ENCODE measurements at places on chromosomes 11 and 22.

DNA sequence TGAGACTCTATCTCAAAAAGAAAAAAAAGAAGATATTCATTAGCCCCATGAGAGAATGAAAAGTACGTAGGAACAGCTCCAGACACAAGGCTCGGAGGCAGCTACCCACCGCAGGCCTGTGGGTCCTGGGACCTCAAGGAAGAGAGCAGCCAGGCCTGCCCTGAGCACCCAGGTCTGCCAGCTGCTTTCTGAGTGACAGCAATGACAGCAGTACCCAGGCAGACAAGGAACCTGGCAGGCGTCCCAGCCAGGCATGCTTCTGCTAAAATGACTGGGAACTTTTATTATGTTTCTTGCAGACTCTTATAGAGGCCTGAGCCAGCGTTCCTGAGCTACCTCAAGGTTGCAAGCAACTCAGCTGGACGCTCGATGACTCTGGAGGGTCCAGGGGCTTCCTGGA, 31.6 kb downstream of the CPT1A start:
- no peak for DNase-seq

GRCh38 chr22:35664955-35665587, 16.8 kb downstream of the APOL6 start:
- no peak for DNase-seq

GRCh38 chr11:76735841-76736240, 47.3 kb upstream of the TSKU start:
- no peak for DNase-seq

- DNase-seq = no peak
Measured at GRCh38 chr11:6607190-6607795, 3.7 kb downstream of the ILK start.

DNA sequence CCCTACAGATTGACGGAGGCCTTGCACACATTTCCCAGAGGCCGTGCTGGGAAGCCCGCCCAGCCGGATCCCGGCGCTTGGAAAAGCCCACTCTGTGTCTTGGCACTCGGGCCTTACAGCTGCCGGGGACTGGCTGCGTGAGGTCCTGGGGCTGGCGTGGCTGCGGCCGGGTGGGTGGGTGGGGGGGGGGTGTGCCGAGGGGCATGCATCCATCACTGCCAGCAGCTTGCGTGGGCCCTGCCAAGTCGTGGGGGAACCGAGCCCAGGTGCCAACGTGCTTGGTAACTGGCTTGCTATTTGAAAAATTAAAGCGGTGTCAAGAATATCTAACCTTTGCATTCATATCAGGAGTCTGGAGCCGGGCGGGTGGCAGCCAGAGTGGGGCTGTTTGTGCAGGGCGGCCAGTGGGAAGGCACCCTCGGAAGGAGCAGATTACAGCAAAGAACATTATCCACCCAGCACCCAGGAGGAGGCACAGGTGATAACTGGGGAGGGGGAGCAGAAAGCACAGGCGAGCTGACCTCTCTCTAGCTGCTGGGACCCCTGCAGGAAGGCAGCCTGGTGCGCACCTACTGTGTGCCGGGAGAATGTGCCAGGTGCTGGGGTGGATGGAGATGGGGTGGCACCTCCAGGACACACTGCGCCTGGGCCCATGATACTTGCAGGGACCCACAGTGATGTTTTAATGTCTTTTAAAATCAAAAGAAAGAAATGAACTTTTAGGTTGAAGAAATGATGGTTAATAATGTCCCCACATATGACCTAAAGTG, 28.5 kb upstream of the SMIM38 start:
- no peak for DNase-seq

GRCh38 chr11:107504981-107505380, 47.4 kb upstream of the CWF19L2 start:
- no peak for DNase-seq

DNA sequence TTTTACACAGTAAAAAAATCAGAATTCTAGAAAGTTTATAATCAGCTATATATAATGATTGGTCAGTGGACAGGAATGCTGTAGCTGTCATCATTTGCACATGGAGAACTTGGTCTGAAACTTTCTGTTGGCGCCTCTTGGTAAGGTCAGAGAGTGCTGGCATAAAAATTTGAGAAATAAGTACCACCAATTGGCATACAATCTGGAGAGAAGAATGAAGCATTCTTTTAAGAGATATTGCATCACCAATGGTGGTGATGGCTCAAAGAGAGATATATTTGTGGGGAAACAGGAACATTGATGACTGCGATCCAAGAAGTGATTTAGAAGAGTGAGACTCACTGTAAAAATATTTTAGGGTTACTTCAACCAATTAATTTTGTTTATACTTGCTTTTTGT, 19.8 kb upstream of the OOSP1 start:
- peak; percentile 41 for DNase-seq

DNA sequence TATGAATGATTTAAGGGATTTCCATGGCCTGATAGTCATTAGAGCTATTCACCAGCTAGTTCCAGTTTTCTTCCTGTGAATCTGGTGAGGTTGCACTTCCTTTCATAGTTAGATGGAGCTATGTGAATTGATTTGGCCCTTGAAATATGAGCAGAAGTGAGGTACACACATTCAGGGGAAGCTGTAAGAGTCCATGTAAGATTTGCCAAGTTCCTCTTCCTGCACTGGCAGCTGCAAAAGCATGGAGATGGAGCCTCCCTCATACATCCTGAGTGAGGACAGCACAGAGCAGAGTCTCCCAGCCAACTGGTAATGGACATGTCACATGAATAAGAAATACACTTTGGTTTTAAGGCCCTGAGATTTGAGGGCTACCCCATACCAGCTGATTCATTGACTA, 111.7 kb downstream of the CD44 start:
- DNase-seq = no peak

- DNase-seq = no peak
Measured at GRCh38 chr11:111942829-111943228, 5.7 kb downstream of the DIXDC1 start.

DNA sequence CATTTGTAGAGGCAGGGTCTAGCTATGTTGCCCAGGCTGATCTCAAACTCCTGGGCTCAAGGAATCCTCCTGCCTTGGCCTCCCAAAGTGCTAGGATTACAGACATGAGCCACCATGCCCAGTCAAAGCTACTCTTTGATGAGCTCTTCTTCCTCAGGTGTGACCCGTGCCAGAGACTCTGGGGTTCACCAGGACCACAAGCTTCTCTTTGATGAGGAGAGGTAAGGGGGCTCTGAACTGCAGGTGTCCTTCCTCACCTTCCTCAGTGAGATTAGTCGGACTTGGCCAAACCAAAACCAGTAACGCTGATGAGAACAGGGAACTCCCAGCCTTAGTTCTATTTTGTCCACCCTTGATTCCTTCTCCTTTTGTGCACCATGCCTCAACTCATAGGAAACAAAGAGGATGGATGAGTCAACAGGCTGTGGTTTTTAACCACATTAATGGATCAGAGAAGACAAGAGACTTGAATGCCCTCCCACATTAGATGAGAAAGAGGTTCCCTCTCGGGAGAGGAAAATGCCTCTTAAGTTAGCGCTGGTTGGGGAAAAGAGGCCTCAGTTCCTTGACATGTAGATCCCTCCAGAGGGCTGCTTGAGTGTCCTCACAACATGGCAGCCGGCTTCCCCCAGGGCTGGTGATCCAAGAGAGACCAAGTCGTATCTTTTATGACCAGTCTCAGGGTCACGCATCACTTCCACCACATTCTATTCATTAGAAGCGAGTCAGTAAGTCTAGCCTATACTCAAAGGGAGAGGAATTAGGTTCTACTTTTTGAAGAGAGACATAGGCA, 25.7 kb upstream of the CTR9 start:
- DNase-seq = no peak

DNA sequence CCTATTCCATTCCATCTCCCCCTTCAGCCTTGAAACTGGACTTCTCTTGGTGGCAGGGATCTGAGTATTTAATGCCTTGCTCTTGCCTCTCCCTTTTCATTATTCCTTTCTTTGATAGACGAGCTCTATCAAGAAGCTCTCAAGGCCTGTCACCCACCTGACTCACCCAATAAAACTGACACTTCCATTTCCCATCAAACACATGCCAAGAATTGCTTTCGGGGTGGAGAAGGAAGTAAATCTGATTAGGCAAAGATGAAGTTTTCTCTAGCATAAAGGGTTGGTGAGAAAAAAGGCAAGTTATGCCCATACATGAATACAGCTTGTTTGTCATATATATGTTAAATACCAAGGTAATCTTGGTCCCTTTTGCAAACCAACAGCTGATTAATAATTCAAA, 34.9 kb upstream of the MYEOV start:
- DNase-seq = no peak

DNA sequence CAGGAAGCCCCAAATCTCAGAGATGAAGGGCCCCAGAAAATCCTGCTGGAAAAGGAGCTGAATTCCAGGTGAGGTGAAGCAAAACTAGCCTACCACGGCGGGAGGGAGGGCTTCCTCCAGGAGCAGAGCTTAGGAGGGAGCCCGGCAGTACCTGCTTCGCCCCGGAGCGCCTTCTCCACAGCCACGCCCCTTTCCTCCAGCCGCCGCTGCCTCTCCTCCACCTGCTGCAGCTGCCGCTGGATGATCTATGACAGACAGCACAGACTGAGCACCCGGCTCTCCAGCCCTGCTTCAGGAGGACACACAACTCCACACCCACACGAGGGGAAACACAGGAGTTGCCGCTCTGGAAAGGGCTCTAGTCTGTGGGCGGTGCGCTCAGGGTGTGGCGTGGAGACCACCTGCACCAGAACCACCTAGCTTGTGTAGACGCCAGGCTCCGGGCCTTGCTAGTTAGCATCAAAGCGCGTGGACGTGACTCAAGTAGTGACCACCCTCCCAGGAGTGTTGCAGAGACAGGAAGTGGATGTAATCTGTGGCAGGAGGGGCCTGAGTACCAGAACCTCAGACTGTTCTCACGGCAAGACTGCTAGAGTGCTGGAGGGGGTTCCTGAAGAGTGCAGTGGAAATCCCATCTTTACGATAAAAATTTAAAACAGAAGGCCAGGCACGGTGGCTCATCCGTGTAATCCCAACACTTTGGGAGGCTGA, 34.6 kb upstream of the BID start:
- no peak for DNase-seq

GRCh38 chr22:42993651-42994275, 21.2 kb downstream of the PACSIN2 start:
- DNase-seq = no peak

GRCh38 chr11:68397256-68397655, 63.3 kb upstream of the PPP6R3 start:
- DNase-seq = no peak

GRCh38 chr11:67344264-67344663, 9.1 kb downstream of the POLD4 start:
- DNase-seq = no peak

DNA sequence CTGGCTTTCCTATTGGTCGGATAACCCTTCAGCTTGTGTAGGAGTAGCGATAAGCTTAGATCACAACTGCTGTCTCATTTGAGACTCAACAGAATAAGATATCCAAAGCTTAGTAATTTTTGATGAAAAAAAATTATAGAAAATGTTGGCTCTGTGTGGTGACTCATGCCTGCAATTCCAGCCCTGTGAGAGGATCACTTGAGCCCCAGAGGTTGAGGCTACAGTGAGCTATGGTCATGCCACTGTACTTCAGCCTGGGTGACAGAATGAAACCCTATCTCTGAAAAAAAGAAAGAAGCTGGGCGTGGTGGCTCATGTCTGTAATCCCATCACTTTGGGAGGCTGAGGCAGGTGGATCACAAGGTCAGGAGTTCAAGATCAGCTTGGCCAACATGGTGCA, 55.6 kb upstream of the RRM1 start:
- DNase-seq = no peak

- DNase-seq = peak; percentile 81
Measured at GRCh38 chr11:121595717-121596161, 143.0 kb upstream of the SORL1-AS1 start.

GRCh38 chr11:36053862-36054261, 110.0 kb downstream of the LDLRAD3 start:
- no peak for DNase-seq

DNA sequence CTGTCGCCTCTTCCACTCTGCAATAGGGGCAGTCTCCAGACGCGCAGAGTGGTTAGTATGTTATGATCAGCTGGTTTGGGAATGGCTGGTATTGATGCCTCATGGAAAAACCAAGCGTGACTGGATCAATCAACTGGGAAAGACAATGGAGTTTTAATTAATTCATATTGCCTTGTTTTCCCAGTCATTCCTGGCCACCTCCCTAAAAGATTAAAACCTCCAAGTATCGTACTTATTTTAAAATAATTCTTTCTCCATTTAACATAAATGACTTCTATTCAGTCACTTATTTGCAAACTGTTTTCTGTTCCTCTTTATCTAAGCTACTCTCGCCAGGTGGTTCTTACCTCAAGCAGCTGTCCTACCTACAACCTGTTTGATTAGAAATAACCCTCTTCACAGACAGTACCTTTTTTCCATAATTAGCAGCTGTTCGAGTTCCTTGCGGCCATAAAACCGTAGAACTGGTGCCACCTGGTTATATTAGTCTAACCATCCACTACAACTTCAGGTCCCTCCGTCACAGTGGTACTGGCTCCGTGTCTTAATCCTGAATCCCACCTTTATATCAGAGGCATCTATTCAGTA, 898 bp downstream of the ZNF215 start:
- peak; percentile 8 for DNase-seq

DNA sequence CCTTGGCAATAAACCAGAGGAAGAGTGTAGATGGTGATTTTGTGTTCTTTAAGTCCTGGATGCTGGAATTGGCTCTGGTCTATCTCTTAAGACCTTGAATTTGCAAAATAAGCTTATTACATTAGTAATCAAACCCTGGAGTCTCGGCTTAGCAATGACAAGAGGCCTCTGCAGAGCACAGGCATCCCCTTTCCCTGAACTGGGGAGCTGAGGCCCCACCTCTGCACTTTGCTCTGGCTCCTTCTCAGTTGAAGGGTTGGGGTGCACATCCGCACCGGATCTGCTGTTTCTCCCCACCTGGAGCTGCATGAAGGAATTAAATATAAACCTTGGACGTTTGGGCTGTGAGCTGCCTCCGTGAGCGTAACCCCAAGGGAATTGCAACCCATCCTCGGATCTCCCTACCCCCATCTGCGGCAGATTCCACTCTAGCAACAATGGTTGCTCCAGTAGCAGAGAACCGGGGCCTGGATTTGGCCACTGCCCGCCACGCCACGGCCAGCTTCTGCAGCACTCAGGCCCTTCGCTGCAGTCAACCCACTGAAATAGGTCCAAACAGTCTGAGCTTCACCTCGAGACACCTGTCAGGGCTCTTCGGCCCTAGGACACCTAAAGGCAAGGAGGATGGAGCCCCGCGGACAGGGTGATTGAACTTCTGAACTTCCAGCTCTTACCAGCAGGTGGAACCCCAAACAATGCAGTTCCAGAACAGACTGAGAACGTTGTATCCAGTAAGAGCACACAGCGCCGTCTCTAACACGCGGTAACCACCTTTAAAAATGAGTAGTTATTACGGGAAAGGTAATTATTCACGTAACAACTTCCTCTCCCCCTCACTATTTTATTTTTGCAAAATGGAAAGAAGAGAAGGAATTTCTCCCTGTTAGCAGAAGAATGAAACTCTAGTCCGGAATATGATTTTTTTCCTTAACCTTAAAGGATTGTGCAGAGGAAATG, 54.8 kb upstream of the CAPRIN1 start:
- DNase-seq = peak; percentile 38
